ENCODE measurements at places on chromosomes 1 and 21.

DNA sequence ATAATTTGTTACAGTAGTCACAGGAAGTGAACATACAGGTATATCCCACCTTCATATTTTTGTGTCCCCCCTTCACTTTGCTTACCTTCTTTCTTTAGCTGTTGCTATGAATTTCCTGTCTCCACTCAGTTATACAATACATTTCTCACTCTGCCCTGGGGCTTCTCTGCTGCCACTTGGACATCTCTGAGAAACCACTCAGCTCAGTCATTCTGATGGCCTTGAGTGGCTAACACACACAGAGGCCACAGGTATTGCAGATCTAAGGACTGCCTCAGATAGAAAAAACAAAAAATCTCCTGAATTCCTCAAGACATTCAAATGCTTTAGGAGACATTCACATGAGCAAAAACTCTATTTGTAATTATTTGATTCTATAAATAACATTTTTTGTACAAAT lies 87.7 kb downstream of the OLFM3 start:
- DNase-seq = no peak

GRCh38 chr1:167412072-167412471 lies 106.3 kb downstream of the CD247 start:
- no peak for DNase-seq

- DNase-seq = no peak
Observed at GRCh38 chr1:87513255-87513654, 184.6 kb downstream of the LMO4 start.

GRCh38 chr1:38138498-38139233 lies 92.1 kb upstream of the POU3F1 start:
- DNase-seq = no peak

DNA sequence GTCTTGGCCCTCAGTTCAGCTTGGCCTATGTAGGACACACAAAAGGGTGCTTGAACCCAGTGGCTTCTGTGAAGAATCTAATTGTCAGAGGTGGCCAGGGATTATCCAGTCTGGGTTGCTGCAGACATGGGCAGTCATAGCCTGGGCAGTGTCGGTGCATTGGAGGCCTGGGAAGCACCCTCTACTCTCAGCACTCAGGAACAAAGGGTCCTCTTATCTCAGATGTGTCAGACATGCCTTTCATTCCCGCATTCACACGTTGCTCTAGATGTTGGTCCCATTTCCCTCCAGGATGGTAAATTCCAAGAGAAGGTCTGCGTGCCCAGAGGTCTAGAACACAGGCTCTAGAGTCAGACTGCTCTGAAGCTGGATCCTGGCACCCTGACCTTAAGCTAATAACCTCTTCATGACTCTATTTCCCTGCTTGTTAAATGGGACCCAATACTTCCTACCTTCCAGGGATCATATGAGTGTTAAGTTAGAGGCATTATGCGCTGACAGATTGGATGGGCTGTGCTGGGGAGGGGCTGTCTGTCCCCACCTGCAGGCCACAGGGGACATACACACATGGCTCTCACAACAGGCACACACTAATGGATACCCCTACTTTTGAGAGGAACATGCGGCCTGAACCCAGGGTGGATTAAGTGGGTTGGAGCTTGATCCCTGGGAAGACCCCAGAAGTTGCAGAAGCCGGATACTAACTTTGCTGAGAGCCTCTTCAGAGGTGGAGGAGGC lies 16.5 kb upstream of the EDN2 start:
- DNase-seq = no peak

- no peak for DNase-seq
Observed at GRCh38 chr1:89721351-89721750, 88.4 kb downstream of the LRRC8C start.

DNA sequence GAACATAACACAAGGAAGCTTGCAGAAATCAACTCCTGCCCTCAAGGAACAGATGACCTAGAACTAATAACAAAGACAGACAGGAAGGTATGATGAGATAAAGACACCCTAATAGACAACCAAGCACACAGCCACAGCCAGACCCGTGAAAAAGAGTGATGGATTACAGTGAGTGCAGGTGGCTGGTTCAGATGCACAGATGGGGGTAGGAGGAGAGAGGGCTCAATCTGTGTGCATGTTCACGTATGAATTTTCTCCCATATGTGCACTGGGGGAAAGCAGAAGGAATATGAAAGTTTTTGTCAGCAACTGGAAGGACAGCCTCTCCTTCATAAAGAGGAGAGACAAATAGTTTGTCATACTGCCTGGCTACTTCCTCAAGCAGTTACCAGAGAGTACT lies 367.1 kb downstream of the PBX1 start:
- DNase-seq = no peak

GRCh38 chr21:27555996-27556395 lies 589.1 kb upstream of the ADAMTS5 start:
- DNase-seq = no peak

Measured in activated B cell treated with CpG ODN at 0.5 μM for 24 hours (primary cell).